ENCODE measurements at places on chromosomes 7 and 10.

- DNase-seq = peak; percentile 10
These were observed 244.3 kb downstream of the MTERF1 start for GRCh38 chr7:91636129-91636724.

GRCh38 chr10:82826132-82826531, 951.1 kb downstream of the NRG3 start:
- DNase-seq = no peak

GRCh38 chr10:51999096-51999495, 299.7 kb upstream of the CSTF2T start:
- no peak for DNase-seq

DNA sequence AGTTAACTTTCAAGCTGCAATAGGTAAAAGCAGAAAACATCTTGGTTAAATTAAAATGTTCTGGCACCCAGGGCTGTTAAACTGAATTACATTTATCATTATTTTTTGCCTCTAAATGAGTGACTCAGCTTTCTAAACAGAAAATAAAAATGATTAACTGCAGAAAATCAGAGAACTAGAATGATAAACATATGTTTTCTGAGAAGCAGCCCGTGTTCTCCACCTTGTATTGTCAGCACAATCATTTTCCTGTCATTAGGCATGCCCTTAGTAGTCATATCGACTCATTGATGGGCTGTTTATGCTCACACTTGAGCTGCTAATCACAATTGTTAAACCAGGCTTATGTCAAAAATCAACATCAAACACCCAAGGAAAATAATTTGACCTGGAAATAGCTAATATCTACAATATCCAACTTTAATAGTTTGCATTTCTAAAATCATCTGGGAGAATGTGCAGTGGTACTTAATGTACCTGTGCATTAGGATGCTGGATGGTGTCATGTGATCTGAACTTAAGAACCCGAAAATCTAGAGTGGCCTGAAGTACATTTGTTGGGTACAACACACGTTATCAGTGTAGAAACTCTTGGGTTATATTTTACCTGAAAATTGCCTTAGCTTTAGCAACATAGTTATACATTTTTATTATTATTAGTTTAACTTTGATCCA, 2.3 kb downstream of the MDFIC start:
- peak; percentile 18 for DNase-seq

GRCh38 chr7:14950013-14950412, 47.5 kb upstream of the DGKB start:
- DNase-seq = no peak

DNA sequence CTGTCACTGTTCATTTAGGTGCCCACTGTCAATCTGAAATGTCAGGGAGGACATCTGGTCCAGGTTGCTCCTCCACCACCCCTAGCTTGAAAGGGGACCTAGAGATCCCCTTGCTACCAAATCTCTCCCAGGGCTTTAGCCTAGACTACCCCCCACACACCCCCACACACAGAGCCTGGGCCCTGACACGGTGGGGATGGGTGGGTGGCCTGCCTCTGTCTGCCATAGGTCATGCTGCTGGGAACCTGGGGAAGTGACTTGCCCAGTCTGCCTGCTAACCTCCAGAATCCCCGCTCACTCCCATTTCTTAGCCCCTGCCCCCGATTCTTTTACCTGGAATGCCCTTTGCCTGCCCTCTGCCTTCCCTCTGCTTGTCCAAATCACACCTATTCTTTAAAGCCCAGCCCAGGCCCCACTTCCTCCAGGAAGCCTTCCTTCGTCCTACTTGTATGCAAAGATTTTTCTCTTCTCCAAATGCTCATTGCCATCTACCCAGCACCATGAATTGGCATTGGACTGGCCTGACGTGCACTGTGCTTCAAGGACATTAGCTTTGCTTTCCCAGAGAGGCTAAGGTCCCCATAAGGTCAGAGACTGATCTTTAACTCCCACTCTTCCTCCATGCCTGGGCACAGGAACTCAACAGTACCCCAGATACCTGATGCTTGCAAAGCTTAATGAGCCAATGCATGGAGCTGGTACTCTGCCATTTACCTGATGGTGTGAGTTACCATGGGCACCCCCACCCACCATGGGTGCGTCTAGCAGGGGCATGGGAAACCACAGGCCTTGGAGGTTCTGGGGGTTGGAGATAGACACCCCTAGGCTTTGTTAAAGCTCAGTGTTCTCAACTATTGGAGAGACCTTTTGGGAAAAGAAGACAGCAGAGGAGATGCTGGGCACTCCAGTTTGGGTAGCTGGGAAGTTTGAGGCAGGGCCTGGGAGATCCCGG, 2.0 kb upstream of the SMARCD3 start:
- DNase-seq = no peak

DNA sequence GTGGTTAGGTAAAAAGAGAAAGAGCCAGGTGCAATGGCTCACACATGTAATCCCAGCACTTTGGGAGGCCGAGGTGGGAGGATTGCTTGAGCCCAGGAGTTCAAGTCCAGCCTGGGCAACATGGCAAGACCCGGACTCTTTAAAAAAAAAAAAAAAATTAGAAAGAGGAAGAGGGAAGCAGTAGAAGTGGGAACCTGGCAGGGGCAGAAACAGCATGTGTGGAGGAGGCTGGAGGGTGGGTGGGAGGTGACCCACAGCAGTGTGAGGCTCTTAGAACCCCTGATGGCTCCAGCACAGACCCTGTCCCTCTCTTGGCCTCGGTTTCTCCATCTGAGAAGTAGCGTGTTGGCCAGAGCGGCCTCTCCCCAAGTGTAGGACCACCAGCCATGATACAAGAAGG, 4.9 kb upstream of the CCL24 start:
- no peak for DNase-seq

DNA sequence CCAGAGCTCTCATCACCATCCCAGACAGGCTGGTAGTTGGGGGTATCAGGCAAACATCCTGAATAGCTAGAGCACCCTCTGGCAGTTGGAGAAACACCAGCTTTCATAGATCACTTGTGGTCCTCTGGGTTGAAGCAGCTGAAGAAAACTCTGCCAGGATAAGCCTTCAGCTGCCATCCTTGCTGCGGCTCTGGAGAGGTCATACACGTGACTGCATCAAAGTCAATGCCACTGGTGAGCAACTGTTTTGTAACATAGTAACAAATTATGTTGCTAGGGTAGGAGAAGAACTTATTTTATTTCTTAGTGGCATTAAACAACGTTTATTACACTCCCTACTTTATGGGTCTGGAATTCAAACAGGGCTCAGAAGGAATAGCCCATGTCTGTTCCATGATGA, 19.2 kb upstream of the PANK1 start:
- no peak for DNase-seq

DNA sequence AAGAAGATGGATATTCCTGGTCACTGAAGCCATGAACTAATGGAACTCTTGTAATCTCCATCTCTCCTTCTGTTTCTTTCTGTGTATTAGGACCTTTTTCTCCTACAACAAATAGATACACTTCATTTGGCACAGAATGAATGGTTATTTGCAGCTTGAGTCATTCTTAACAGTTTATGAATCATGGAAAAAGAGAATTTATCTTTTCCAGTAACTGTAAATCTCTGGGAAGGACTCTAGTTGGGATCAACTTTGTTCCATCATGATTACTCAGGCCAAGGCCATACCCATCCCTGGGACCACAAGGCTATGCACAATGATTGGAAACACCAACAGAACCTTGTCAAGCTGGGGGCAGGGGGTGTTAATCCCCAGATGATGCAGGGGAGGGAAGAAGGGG, 36.1 kb upstream of the MDFIC start:
- DNase-seq = no peak

GRCh38 chr7:6142871-6143380, 111.8 kb downstream of the ANKRD61 start:
- no peak for DNase-seq

DNA sequence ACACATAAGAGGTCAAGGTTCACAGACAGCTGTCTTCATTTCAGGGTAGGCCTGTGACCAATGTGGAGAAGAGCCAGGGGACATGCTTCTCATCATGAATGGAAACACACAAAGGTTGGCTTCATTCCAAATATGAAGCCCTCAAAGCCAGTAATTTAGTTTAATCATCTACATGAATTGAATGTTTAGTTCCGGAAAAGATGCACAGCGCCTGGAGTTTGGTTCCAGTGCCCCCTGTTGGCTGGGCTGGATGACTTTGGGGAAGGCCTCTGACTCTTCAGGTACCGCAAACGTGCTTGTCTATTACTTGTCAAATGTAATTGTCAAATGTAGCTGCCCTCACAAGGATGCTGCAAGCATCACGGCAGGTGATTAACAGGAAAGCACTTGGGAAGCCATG, 130.7 kb downstream of the ADRA2A start:
- DNase-seq = peak; percentile 8

DNA sequence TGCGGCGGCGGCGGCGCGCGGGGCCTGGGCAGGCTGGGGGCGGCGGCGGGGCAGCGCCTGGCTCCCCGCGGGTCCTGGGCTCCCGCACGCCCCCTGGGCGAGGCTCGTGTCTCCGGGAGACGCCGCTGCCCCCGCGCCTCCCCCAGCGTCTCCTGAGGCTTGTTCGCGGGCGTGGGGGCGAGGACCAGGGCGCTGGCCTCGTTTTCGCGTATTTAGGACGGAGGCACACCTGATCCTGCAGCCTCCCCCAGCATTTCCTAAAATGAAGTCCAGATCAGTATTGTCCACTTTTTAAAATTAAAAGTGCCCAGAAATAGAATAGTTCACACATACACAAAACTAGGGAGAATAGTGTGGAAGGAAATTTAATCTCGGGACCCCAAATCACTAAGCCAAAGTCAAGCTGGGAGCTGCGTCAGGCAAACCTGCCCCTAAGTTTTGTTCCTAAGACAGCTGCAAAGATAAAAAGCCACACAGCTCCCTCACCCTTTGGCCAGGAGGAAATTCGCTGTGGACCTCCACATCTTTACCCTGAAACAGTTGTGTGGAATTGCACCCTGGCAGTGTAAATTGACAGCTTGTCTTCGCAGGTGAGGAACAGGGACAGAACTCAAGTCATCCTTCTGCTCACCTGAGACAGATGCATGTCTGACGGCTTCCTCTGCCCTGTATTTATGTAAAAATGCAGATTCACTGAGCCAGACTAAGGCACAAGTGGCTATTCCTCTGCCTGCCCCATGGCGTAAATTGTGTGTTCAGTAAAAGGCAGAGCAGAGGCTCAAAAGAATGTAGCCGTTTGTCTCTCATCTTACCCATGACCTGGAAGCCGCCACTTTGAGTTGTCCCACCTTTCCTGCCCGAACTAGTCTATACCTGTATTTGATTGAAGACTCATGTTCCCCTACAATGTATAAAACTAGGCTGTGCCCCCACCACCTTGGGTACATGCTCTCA, 740 bp downstream of the GALNT11 start:
- peak; percentile 28 for DNase-seq

DNA sequence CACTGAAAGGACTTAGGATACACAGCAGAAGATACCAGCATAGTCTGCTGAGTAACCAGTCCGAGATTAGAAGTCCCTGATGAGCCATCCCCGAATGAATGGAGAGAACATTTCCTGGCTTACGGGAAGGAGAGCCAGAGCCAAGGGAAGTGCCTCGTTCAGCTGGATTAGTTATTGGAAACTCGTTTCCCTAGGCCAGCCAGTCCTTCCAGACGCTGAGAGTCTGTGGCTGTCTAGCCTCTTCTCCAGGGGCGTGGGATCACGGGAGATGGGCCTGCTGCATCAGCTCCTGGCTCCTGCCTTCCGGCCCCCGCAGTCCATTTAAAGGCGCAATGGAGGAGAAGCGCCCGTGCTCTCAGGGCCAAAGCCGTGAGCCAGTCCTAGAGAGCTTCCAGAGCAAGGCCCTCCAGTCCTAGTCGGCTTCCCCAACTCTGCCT, 712.8 kb downstream of the PARD3 start:
- no peak for DNase-seq

DNA sequence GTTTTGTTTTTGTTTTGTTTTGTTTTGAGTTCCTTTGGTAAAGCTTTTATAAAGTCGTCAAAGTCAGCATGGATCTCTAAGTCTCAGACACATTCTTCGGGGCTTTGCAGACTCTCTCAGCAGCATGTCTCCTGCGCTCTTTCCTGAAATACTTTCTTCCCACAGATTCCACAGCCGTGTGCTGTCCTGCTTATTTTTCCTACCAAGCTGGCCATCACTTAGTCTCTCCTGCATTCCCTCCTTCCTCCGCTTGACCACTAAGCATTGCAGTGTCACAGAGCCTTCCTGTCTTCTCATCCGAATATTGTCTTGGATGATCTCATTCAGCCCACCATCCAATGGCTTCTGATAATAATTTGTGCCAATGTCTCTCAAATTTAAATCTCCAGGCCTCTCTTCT, 434.3 kb upstream of the C7orf33 start:
- no peak for DNase-seq

DNA sequence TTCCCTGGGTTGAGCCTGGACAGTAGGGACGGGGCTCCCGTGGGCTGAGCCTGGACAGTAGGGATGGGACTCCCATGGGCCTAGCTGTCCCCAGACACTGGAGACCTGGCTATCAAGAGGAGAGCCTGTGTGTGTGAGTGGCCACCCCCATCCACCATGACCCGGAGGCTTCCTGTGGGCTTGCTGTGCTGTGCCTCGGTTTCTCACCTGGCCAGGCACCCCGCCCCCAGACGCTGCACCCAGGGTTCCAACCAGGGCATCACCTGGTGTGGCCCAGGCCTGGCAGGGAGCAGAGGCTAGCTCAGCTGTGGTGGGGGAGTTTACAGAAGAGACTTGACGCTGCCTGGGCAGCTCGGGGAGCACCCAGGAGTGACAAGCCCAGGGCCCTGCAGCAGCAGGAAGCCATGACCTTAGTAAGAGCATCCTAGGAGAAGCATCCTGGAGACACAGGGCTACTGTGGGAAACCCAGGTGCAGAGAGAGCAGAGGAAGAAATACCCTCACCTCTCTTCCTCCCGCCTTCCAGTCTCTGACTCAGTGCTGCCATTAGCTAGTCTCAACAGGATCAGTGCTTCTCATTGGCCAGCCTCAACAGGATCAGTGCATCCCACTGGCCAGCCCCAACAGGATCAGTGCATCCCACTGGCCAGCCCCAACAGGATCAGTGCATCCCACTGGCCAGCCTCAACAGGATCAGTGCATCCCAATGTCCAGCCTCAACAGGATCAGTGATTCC, 61.0 kb downstream of the PDGFA start:
- DNase-seq = no peak

GRCh38 chr10:69884686-69885085, 83.0 kb downstream of the COL13A1 start:
- no peak for DNase-seq

DNA sequence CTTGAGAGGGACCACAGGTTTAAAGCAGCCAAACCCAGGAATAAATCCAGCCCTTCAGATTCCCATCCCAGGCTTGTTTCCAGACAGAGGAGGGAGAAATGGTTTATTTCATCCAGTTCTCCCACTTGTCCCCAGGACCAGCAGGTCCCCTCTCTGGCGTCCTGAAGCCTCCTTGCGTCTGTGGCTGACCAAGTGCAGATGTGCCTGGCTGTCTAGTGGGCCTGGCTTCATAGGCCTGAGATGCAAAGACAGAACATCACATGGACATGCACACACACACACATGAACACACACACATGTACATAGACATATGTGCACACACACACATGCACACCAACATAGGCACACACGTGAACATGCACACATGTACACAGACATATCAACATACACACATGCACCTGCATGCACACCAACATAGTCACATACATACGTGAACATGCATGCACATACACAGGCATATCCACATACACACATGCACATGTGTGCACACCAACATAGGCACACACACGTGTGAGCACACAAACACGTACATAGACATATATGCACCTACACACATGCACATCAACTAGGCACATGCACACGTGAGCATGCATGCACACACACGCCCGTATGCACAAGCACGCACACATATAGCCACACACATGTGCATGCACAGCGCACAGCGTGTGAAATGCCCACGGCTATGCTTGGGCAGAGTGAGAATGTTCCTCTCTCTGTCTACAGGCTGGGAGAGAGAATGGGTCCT, 10.7 kb downstream of the FOXL3 start:
- DNase-seq = no peak

GRCh38 chr7:140989068-140989467, 25.7 kb downstream of the MRPS33 start:
- DNase-seq = no peak
